Stromal cell of bone marrow (primary cell): ENCODE measurements at places on chromosomes 4 and X.

GRCh38 chr4:164203476-164203875 lies 550.5 kb upstream of the SMIM31 start:
- DNase-seq, result no peak

GRCh38 chr4:123701131-123701575 lies 304.6 kb downstream of the SPRY1 start:
- DNase-seq, result no peak

GRCh38 chrX:13377550-13377934 lies 57.7 kb upstream of the ATXN3L start:
- DNase-seq, result no peak

GRCh38 chr4:150828159-150828558 lies 186.9 kb downstream of the LRBA start:
- DNase-seq, result no peak

GRCh38 chrX:46617906-46618305 lies 44.3 kb downstream of the CHST7 start:
- DNase-seq, result no peak

- peak; percentile 36 for DNase-seq
Measured at GRCh38 chrX:155068165-155068564, 2.8 kb downstream of the CMC4 start.

GRCh38 chr4:174281182-174281737 lies 2.2 kb downstream of the FBXO8 start:
- DNase-seq, result no peak

DNA sequence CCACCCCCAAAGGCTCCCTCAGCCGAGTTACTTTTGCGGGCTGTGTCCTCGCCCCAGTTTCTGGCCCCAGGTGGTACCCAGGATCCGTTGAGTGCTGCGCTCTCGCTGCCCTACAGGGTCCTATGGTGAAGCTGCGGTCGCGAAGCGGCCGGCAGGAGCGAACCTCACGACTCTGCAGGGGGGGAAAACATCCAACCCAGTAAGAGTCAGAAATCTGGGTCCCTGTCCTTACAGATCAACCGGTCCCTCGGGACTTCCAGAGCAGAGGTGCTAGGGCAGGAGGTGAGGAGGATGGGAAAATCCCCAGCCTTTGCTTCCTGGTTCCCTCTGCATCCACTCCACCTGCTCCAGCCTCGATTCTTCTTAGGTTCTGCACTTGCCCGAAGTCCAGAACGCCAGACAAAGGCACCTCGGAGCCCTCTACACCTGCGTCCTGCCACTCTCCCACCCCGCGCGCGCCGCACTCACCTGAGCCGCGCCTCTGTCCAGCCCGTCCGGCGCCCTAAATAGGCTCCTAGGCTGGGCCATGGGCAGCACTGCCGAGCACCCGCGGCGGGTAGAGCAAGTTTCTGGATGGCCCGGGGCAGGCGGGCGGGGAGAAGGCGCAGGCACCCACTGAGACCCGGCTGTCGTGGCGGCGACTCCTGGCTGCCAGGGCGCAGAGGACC lies at the start of gene HS3ST1:
Gene HS3ST1, minus strand, starts transcription at position 664 of the 668 bp plus-strand sequence. CDS start 28,889 bp downstream, outside the sequence.
- no peak for DNase-seq

DNA sequence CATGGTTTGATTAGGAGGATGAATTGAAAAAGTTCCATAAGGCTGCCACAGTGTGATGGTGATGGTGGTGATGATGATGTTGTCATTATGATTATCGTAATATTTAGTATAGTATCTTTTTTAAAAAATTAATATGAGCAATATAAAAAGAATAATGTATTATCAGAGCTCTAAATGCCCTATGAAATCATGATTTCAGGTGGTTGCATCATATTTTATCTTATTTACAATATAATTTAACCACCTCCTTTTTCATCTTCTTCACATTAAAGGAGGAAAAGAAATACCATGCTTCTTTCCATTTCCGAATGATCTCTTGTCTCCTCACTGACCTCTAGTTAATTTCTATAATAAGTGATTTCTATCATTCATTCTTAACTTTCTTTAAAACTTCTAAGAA lies 225.9 kb downstream of the RAPGEF2 start:
- DNase-seq, result no peak

DNA sequence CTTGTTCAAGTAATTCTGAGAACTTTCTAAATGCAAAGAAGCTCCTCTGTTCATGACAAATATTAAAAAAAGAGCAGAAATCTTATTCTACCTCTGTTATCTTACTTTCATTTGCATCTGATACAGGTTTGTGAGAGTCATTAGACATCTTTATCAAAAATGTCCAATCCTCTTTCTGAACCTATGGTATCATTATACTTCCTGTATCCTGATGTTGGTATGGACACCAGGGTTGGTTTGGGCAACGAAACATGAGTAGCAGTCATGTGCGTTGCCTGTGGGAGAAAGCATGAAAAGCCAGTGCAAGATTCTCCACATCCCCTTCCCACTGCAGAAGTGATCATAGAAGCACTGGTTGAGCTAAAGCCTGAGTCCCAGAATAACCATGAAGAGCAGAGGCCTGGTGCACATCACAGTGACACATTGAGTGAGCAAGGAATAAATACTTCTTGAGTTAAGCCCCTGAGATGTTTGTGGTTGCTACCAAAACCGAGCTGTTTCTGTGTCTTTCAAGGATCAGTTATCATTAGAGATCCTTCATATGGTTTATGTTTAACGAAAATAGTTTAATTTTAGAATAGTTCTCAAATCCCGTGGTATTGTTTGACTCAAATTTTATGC lies 197.2 kb downstream of the BANK1 start:
- no peak for DNase-seq
